ENCODE measurements at places on chromosomes 7 and 10. TPM values are rescaled to one million over a fixed set of nuclear protein-coding genes. Genes with fewer than 3 reads are reported as not detected.

The TMEM178B gene
- polyA plus RNA-seq, result 0.52 TPM

The MACC1 gene
- polyA plus RNA-seq, result 10.8 TPM

The CTAGE4 gene
- 1.0 TPM for polyA plus RNA-seq

GRCh38 chr10:72106154-72106849 is 18.0 kb upstream of the SPOCK2 start:
- DNase-seq, result no peak

- DNase-seq, result no peak
Observed at GRCh38 chr10:104582602-104582951, 58.5 kb upstream of the SORCS3 start.

DNA sequence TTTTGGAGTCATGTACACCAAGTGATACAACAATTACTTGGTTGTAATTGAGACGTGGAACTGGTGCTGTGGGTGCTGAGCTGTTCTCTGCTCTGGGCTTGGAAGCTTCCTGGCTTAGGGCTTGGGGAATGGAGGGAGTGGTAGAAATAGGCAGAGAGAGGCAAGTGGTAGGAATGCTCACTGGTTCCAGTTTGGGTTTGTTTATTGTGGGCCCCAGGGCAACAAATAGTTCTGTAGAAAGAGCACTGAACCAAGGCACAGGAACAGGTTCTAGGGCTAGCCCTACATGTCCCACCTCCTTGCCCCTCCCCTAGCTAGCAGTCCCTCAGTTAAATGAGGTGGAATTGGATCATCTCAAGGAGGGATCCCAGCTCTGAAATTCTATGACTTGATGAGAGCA is 166.7 kb upstream of the HPS1 start:
- no peak for DNase-seq

DNA sequence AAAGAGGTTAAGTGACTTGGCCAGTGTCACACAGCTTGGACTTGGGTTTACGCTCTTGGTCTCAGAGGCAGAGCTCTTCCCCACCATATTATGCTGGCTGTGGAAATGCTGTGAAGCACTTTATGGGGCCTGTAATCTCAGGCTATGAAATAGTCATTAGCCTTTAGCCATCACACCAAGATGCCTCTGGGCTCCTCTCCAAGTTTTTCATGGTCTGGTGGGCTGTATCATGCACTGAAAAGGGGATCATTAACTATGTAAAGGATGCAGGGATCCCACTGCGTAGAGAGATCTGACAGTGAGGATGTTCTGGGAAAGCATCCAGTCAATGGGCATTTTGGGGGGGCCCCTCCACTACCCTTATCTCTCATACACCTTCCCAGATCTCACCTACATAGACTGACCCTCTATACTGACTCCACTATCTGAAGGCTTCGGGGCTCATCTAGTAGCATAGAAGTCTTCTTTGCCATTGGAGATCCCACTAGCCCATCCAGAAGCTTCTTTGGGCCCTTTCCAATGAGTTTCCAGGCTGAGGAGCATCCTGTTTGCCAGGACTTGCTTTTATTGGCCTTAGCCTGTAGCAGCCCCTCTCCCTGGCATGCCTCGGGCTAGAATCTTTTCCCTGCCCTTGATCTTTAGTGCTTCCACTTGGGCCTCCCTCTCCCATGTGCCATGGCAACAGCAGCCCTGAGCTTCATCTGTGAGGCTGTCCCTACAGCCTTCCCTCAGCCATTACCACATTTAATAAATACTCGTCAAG is 19.6 kb downstream of the FRMPD2 start:
- DNase-seq, result no peak

Measured in left kidney (tissue), 8 donors.